ENCODE measurements at places on chromosomes 5 and 9. TPM values are rescaled to one million over a fixed set of nuclear protein-coding genes. Genes with fewer than 3 reads are reported as not detected.

GRCh38 chr5:125176005-125176390, 429.6 kb upstream of the ZNF608 start:
- no peak for DNase-seq

SHOC1 gene
- total RNA-seq = not detected

GRCh38 chr5:93055971-93056370, 525.0 kb downstream of the NR2F1-AS1 start:
- no peak for DNase-seq

DNA sequence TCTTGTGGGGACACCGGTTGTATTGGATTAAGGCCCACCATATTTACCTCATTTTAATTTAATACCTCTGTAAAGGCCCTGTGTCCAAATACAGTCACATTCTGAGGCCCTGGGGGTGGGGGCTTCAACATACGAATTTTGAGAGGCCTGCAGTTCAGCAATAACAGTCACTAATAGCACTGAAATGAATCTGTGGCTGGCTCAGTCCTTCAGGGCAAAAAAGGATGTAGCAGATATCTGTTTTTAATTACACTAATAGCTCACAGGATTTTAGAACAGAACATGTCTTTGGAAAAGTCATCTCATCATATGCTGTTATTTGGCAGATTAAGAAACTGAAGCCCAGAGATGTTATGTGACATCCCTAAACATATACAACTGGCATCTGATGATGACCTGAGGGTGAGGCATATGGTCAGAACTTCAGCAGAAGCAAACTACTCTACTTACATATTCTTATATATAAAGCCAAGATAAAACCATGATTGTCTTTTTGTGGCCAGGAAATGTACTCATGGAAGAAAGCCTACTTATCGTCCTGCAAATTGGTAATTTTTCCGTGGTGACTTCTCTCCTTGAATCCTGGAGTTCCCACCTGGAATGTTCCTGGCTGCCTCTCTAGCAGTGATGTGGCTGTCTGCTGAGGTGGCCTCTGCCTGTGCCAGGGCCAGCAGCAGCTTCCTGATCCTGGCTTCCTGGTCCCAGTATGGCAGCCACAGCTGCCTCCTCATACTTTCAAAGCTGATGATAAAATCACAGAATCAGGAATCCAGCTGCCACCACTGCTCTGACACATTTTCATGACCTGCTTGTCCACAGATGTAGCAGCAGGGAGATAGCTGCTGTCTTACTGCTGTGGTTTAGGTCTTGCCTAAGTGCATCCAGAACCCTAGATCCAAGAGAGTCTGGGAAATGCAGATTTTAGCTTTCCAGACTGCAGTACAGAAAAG, 72.1 kb upstream of the ANKRD55 start:
- DNase-seq = no peak

- no peak for DNase-seq
Observed at GRCh38 chr5:78540335-78541085, 108.1 kb downstream of the LHFPL2 start.

DNA sequence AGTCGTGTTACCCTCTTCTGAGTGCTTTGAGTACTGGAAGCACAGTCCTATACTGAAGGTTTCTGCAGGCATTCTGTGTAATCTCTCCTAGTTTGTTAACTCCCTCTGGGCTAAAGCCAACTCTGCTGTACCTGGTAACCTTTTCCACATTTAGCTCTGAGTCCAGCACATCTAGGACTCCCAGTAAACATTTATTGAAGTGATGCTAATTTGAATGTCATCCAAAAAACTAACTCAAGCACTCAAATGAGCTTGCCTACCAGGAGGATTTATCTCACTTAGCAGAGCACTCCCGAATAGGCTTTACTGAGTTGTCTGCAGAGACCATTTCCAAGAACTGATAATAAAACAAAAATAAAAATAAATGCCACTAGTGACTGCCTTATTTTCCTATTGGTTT, 79.5 kb upstream of the NFIB start:
- no peak for DNase-seq

DNA sequence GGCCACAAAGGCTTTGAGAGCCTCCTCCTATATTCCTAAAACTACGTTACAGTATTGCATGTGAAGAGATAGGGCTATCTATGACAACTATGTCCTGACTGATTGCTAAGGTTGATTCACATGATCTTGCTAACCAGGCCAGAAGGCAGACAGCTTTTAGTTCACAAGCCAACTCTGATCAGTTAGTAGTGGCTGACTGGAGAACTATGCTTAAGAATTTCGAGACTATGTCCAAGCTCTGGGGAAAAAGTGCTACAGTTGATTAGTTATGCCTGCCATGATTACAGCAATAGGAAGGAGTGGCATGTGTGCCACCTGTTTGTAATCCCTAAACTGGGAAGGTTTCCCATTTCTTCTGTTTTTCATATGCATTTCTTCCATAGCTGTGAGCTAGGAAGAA, 223.4 kb downstream of the DOCK8 start:
- no peak for DNase-seq

DNA sequence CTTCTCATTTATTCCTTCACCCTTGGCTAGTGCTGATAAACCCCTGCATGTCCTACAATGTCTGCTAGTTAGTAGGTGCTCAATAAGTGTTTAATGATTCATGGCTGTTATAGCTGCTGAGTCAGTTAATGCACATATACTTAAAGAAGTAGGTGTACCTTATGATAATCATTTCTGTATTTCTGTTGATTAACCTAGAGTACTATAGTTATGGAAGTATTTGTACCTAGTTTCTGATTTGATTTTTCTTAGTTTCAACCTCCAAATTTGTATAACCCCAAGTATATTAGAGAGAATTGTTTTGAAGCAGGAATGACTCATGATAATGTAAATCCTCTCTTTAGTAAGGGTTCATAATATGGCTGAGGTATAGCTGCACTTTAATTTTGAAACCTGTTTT, 8.9 kb downstream of the SMAD5 start:
- no peak for DNase-seq

CDKN2B gene
- total RNA-seq = 0.93 TPM

DNA sequence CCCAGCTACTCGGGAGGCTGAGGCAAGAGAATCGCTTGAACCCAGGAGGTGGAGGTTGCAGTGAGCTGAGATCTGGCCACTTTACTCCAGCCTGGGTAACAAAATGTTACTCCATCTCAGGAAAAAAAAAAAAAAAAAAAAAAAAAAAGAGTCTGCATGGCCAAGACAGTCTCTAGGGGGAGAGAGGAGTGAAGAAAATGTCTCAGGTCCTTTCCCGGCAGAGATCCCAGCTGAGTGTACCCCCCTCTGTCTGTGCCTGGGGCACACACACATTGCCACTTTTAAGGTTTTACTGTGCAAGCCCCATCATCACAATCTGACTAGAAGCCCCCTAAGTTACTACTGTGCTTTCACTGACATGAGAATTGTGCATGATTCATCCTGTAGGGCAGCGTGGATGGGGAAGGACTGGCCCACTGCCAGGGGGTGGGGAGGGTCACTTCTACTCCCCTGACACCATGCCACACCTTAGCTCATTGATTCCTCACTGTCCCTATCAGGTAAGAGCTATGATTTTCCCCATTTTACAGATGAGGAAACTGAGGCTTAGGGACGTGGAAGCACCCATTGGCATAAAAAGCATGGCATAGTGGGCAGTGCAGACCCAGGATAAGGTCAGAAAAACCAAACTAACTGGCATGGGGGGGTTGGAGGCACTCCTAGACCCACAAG, 102.3 kb upstream of the LARP1 start:
- no peak for DNase-seq

GRCh38 chr5:155530046-155530445, 516.5 kb downstream of the KIF4B start:
- no peak for DNase-seq

Data from left lobe of liver (tissue), 2 donors.